Natural killer cell (primary cell): ENCODE measurements at places on chromosomes 2 and 18.

DNA sequence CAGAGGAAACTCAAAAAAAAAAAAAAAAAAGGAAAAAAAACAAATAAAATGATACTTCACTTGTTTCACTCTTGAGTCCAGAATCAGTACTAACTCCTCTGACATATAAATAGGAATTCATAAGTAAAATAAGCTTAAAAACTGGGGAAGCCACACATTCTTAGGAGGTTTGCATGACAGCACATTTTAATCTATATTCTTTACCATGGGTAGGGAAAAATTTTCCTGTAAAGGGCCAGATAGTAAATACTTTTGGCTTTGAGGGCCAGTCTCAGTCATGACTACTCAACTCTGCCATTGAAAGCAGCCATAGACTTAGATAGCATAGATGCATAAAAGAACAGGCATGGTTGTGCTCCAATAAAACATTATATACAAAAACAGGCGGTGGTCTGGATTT lies 145.2 kb downstream of the BCL11A start:
- no peak for DNase-seq

GRCh38 chr2:240405133-240405532 lies 30.3 kb upstream of the GPC1 start:
- no peak for DNase-seq

DNA sequence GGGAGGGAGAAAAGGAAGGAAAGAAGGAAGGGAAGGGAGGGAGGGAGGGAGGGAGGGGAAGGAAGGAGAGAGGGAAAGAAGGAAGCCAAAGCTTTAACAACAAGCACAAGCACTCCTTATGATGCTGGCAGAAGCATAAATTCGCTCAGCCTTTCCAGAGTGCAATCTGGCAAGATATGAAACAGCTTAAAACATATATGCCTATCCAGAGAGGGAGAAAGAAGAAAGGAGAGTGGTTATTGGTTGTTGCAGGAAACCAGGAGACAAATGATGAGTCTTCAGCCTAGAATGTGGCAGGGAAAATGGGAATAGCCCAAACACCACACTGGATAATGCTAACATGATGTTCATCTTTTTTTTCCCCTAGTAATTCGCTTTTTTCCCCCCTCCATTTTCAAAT lies 64.0 kb downstream of the STPG4 start:
- no peak for DNase-seq

DNA sequence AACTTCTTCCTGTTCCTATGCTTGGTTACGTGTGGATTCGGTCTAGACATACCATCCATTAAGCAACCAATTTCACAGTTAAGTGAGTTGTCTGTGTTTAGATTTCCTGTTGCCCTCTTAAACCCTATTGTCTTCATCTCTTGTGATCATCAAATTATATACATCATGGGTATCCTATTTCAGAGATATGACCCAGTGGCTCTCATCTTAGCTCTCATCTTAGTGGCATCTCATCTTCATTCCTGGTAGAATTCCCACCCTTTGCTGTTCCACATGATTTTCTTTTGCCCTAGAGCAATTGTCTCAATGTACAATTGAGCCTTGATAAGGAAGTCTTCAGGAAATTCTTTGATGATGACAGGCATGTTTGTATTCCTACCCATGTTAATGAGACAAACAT lies 29.4 kb upstream of the FN1 start:
- no peak for DNase-seq

- no peak for DNase-seq
Measured at GRCh38 chr18:6493194-6493593, 78.5 kb upstream of the L3MBTL4 start.

DNA sequence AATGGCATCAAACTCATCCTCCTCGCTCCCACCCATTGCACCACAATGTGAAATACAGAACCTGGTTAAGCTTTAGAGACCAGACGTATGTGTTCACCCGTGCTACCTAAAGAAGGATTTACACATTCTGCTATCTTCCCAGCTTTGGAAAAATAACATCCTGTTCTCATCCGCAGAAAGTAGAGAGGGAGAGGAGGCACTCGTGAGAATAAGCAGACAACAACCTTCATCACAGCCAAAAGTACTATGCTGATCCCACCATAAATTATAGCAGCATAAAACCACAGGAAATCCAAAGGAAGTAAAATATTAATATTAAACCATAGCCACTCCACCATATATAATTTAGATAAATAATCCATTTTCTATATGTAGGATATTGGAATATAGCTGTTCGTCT lies 111.7 kb upstream of the NRP2 start:
- DNase-seq = no peak

GRCh38 chr2:46073540-46074046 lies 223.6 kb upstream of the EPAS1 start:
- DNase-seq = no peak

- no peak for DNase-seq
Measured at GRCh38 chr2:134738141-134738870, 19.5 kb upstream of the TMEM163 start.

DNA sequence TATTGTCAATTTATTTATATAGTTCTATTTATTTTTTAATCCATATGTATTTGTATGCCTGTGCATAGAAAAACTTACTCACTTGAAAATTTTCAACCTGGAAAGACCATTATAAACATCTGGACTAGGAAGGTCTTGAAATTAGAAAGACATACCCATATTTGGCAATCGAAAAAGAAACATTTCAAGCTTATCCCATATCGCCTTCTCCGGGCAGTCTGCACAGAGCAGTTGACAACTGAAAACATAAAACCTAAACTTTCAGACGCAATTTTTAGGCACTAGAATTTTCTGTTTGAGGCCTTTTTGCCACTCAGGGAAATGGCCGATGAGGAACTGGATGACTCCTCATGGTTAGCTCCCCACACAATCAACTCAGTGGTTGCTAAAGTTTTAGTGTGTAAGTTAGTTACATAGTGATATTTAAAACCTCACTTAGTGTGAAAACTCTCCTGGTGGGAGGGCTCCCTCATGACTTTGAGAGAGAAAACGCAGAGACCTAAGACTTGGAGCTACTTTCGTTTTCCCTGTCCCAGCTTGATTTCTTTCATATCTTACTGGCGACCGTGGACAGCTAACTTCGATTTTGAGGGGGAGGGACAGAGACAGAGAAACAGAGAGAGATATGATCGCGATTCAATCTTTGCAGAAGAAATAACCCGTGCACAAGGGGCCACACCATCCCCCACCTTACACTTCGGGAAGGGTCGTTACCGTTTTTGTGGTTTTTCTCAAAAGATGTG lies 3.2 kb upstream of the HOXD12 start:
- peak; percentile 40 for DNase-seq
